ENCODE measurements at places on chromosomes 3 and 15. TPM values are rescaled to one million over a fixed set of nuclear protein-coding genes. Genes with fewer than 3 reads are reported as not detected.

GRCh38 chr3:170442947-170443346, 24.3 kb downstream of the CLDN11 start:
- no peak for DNase-seq

The RBP2 gene
- total RNA-seq = not detected

- DNase-seq = no peak
Measured at GRCh38 chr15:59053482-59053881, 51.5 kb upstream of the CCNB2 start.

The WDR72 gene
- total RNA-seq = 0.16 TPM

DNA sequence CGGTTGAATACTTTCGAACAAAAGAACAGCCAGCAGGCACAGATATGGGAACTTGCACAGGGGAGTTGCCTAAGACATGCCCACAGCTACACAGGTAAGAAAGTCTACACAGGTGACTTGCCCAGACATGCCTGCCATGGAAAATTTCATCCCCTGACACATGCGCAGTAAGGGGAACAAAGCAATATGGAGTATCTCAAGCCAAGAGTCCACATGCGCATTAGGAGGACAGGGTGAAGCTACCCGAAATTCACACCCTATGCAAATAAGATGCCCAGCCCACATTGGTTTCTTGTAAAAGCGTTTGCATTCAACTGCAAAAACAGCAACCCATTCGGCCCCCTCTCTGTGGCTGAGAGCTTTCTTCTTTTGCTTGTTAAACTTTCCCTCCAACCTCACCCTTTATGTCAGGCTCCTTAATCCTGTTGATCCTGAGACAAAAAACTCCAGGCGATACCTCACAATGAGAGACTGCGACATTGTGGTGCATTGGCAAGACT, 49.3 kb upstream of the TRPM1 start:
- DNase-seq = no peak

The CMTM8 gene
- total RNA-seq = 0.31 TPM

The PCSK6 gene
- 15.4 TPM for total RNA-seq

GRCh38 chr3:67635806-67636205, 18.6 kb downstream of the SUCLG2 start:
- no peak for DNase-seq

The DGKG gene
- total RNA-seq = 3.0 TPM

DNA sequence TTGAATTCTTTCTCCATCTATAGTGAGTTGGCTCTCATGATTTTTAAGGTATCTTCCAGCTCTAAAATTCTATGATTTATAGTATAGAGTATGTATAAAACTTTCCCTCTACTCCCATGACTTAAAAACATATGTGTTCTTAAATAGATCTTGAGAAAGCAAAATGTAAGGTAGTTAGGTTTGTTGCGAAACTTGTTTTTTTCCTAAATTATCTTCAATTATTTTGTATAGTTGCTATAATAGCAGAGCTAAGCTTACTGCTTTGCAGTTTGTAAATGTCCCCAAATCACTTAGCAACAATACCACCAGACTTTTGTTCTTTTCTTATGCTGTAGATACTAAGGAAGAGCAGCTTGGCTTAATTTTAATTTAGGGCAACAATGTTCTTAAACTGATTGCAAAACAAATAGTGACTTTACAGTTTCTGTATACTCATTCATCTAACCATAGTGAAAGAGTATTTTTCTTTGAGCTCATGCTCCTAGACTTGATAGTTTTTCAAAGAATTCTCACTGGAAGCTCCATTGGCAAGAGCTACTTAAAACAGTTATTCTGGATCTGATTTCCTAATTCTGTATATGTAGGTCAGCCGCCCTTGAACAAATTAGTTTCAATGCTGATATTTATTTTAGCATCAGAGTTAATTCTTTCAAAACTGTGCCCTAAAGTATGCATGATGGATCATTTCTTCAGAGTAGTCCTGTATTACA, 61.2 kb downstream of the LYSMD4 start:
- DNase-seq = no peak
